NCI-H2227 treated with DMSO at 0.1 percent for 48 hours (cell line): ENCODE measurements at places on chromosomes 2 and 18.

- peak; percentile 69 for DNase-seq
Measured at GRCh38 chr18:61948846-61949438, 56.1 kb upstream of the RNF152 start.

DNA sequence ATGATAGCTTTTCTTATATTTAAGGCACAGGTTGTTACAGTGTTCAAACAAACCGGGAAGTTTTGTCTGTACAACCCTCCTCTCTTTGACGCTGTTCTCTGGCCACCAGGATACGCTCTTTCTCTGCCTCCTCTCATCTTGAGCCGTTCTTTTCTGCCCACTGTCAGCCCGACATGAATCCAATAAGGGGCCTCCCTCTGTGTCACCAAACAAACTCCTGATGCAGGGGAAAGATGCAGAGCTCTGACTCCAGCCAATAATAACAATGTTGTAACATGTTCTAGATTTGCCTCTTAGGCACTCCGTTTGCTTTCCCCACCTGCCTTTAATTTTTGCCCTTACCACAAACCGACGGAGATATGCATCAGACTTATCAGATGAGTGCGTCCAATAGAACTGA is 449.3 kb downstream of the SLC4A3 start:
- DNase-seq: no peak

DNA sequence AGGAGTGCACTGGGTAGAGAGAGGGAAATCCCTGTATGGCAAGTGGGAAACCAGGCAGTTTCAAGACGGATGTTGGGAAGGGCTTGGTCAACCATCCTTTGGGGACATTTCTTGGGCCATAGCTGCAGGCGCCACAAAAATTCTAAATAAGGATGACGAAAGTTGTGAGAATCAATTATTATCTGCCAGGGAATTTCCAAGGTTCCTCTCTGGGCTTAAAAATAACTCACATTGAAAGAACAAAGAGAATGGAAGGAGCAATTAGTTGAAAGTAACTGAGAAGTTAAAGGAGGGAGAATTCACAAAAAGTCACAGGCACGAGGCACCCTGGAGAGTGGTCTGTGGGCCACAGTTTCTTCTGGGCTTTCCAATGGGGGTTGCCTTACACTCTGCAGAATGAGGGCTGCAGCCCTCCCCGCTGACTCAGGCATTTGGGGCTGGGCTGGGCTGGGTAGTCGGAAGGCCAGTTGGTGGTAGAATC is 195.7 kb downstream of the SMAD7 start:
- no peak for DNase-seq

DNA sequence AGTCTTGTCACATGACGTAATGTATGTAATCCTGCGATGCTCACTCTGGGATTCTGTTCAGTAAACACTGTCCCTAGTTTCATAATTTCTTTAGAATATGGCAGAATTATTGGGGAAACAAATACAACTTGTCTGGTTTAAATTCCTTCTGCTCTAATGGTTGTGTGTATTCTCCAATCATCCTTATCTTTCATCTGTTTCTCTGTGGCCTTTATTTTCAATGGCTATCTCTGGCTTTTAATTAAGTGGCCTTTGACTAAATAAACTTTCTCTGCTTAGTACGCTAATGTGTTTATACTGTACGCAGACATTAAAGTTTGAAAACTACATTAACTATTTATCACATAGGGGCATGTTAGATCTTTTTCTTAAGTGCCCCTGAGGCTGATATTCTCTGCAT is 40.9 kb downstream of the CDH7 start:
- no peak for DNase-seq

DNA sequence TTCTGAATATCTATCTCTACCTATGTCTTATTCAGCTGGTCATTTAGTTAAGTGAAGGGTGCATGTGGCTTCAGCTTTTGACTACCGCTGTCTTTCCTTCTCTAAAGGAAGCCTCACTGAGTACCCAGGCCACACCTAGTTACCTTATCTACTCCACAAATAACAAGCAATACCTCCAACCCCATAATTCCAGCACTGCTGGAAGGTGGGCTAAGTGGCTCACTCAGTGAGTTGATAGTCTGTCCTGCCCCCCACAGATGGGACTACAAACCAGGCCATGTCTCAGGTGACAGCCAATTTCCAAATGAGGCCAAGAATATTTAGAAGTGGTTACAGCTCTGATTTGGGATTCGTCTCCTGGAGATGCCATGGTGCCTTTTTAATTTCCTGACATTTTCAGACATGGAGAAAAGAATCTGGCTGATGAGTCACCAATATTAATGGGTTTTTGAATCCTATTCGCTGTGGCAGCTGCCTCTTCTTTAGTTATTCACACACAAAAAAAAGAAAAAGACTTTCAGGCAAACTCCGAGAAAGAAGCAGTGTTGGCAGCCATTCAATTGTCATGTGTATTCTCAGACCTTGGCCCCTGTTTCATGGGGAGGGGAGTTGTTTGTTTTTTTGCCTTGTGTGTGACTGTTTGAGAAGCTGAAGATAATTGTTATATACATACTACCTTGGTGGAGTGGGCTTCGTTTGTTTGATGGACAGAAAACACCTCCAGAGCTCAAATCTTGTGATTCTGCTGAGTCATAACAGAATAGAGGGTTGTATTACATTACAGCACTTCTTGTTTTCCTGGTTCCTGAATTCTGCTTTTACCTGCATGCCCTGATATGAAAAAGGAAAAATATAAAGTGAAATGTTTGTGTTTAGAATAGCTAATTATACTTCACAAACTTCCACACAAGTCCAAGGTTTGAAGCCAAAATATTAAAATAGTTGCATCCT is 64.2 kb downstream of the SCG2 start:
- DNase-seq: peak; percentile 77

DNA sequence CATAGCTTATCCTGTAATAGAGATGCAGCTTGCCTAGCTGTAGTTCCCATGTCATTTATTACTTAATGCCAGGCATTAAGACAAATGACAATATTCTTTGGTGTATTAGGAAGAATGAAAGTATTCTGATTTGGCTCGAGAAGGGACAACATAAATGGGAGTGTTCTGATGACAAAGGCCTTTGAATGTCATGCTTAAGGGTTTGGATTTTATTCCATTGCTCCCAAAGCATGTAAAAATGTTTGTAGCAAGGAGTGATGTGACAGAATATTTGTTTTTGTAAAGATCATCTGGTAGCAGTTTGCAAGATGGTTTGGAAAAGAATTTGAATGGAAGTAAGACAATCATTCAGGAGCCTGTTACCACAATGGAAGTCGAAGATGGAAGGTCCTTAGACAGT is 30.4 kb downstream of the EEF1B2 start:
- DNase-seq: no peak

DNA sequence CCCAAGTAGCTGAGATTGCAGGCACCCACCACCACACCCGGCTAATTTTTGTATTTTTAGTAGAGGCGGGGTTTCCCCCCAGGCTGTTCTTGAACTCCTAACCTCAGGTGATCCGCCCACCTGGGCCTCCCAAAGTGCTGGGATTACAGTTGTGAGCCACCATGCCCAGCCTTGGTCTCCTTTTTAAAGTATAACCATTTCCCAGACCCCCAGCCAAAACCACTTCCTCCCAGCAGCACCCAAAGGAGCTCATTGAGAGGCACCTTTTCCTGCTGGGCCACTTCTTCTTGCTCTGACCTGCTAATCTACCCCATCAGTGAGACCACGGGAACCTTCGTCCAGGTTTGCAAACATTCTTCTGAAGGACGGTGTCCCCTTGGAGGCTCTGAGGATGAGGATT is 69.9 kb downstream of the INPP5D start:
- DNase-seq: no peak

DNA sequence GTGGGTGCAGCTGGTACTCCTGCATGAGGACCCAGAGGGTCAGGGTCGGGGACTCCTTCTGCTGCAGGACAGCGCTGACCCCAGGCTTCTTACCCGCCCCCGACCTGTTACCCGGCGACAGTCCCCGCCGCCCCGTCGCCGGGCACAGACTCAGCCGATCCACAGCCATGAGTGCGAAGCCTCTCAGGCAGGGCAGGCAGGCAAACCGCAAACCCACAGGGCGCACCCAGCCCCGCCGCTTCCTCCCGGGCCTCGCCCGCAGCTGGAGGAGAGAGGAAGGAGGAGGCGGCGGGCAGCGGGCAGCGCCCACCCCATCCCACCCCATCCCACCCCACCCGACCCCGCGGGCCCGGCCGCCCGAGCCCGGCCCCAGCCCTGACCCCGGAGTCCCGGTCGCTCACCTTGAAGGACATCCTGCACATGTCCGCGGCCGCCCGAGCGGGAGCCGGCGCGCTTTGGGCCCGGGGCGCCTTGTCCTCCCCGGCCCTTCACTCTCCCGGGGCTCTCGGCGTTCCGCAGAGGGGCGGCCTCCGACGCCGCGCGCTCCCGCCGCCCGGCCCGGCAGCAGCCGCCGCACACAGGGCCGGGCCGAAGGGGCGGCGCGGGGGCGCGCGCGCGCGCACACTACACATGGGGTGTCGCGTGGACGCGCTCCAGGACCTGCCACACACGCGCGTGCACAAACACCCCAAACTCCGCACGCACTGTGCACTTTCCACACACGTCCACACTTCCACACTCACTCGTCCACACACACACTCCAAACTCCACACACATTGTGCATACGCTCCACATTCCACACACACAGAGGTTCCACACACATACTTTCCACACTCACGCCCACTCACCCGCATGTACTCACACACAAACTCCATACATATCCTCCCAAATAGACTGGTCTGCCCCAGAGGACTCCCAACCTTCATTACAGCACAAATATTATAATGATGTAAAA is at the start of gene ANKRD29:
ANKRD29 (minus strand) TSS at position 603 of the 955 bp plus-strand sequence; CDS start at position 422, 181 bp downstream.
- DNase-seq: peak; percentile 18

DNA sequence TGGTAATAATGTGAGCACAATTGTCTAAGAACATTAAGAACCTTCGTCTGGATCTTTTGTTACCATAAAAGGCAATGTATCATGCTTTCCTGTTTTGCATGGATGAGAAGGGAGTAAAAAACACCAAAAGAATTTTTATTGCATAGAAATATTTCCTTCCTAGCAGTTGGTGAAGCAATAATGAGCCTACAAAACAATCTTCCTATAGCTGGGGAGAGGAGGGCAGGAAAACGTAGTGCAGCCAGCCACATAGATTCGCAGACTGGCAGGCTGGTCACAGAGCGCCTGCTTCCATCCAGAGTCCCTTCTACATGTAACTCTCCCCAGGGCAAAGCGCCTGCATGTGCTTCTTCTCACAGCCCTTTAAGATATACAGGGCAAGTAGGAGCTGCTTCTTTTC is 190.4 kb downstream of the BABAM2 start:
- no peak for DNase-seq

DNA sequence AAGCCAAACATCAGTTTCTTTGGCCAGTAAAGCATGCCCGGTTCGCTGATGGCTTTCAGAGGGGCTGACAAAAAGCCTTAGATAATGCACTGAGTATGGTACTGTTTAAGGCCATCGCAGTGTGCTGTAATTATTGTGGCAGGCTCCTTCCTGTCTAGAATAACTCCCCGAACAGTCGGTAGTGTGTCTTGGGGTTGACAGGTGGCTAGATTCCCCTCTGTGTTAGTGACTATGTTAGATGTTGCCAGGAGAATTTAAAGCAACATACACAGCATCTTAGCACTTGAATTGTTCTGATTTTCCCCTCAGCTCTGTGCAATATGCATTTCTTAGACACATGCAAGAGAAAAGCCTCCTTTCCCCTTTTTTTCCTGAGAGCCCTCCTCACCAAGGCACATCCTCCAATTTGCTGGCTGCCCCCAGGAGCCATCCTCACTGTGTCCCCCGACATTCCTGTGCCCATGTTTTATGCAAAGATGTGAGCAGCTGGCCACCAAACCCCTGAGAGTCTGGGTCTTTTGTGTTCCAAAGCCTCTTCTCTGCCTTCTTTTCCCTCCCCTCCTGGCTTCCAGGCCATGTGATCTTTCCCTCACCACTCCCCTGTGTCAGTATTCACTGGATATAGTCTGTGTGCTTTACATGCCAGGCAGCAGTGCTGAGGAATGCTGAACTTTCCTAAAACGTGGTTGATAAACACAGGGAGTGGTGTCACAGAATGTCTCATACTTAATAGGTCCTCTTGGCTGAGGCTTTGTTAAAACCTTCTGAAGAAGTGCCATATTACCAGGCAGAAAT is 331.5 kb downstream of the HRH4 start:
- DNase-seq: peak; percentile 82

DNA sequence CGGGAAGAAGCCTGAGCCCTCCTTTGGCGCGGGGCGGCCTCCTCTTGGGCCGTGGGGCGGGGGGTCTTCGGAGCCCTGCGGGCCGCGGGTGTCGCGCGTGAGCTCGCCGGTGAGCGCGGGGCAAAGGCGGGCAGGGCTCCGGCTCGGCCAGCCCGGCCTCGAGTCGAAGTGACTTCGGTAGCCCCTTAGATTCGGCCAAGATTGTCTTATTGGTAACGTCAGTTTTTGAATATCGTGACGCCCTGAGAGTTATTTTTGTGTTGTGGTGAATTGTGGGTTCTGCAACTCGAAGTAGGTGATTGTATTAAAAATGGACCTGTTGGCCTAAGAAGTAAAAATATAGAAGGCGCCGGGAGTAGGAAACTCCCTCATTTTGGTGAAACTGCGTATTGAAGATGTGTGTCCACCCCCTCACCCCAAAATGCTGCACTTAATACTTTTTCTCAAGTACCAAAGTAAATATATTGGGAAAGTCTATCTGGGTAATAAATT is 669 bp downstream of the MARCHF7 start:
- DNase-seq: peak; percentile 50

DNA sequence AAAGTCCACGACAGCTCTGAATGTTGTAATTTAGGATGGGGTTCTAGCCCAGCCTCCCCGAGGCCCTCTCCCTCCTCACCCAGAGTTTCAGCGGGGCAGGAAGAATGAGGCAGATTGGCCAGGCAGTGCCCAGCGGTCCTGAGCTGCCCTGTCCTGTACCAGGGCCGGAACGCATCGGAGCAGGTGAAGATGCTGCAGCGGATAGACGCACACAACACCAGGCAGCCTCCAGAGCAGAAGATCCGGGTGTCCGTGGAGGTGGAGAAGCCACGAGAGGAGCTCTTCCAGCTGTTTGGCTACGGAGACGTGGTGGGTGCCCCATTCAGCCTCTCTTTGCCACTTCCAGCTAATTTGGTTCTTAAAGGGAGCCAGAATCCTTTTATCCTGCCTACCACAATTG is 10.8 kb downstream of the KHK start:
- no peak for DNase-seq

- no peak for DNase-seq
Measured at GRCh38 chr2:228723599-228723998, 542.1 kb upstream of the SPHKAP start.

GRCh38 chr2:239163688-239164334 is 237.0 kb downstream of the HDAC4 start:
- no peak for DNase-seq

DNA sequence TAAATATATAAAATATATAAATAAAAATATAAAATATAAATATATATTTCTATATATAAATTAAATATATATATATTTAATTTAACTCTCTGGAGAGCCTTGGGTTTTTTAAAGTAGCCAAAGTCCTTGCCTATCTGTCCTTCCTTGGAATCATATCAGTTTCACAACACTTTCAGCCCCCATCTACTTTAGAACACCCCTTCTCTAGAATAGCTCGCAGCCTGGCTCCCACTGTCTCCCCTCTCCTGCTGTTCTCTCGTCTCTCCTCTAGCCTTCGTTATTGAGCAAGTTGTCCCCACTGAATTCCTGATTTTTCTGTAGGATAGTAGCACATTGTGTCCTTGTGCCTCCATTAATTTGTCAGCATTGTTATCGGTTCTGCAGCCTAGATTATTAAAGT is 677.0 kb downstream of the RNF144A start:
- no peak for DNase-seq
